ENCODE measurements at places on chromosomes 13 and 19.

- no peak for DNase-seq
Observed at GRCh38 chr13:51945149-51945548, 66.1 kb downstream of the ATP7B start.

GRCh38 chr19:45645068-45645630, 6.0 kb upstream of the EML2 start:
- no peak for DNase-seq

- DNase-seq: no peak
Observed at GRCh38 chr13:34300559-34300958, 482.6 kb downstream of the RFC3 start.

DNA sequence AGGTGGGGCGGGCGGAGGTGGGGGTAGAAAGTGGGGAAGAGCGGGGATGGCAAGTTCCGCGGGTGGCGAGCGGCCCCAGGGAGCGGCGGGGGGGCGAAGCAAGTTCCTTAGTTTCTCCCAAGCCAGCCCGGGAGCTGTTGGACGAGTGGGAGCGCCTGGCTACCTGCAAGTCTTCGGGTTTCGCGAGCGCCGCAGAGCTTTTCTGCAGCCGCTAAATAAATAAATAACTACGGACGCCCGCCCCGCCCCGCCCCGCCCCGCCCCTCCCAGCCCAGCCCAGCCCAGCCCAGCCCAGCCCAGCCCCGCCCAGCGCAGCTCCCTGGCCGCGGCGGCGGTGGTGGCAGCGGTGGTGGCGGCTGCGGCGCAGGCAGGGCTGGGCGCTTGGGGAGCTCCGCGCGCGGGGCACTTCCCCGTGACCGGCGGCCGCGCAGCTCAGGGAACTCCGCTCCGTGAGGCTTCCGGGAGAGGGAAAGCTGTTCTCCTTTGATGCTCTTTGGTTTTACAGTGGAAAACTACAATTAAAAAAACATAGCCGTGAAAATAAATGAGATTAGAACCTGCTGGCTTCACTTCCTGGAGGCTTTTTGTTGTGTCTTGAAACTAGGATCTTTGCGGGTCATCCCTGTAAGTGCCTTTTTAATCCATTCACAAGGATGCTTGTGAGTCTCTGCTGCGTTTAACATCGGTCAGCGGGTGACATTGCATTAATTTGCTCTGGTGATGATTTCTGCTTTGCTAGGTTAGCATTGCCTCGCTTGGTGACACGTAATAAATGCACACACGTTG, at the start of gene UBE2L5:
TSS of gene UBE2L5 (plus strand) at position 440 of the 786 bp plus-strand sequence. CDS start 5,498 bp downstream, outside the sequence.
- DNase-seq: no peak

DNA sequence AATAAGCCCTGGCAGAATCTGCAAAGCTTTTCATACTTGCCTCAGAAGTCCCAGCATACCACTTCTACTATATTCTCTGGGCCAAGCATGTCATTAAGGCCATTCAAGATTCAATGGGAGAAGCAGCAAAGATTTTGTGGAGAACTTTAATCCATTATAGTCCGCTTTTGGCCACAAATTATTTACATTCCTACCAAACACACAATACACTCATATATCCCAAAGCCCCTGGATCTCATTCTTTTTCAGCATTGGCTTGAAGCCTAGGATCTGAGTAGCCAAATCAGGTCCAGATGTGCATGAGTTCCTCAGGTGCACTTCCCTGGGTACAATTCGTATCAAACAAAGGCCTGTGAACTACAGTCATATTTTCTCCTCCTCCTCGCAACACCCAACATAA, 203.4 kb downstream of the NDFIP2 start:
- DNase-seq: no peak

DNA sequence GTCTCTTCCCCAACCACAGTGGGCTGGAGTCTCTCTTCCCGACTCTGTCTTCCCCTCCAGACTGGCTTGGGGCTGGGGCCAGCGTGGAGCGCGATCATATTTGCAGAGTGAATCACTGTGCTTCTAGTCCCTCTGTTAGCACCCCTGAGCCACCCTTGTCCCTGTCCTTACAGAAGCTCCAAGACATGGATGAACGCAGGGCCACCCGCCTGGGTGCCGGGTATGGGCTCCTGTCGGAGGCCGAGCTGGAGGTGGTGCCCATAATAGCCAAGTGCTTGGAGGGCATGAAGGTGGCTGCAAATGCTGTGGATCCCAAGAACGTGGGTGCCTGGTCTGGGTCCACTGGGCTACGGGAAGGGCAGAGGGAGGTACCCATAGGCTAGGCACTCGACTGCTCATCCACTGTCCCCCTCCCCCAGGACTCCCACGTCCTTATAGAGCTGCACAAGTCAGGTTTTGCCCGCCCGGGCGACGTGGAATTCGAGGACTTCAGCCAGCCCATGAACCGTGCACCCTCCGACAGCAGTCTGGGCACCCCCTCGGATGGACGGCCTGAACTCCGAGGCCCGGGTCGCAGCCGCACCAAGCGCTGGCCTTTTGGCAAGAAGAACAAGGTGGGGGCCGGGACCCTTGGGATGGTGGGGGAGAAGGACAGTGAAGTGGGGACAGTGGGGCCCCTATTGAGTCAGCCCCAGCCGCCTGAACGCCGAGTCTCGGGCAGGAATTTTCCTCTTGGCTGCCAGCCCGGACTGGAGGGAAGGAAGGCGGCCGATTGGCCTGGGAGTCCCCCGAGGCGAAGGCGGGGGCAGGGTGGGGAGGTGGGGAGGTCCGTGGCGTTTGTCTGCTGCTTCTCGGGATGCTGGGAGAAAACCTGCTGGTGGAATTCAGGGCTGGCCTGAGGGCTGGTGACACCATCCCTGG, 5.2 kb downstream of the TRIP10 start:
- DNase-seq: peak; percentile 69

GRCh38 chr19:23394511-23394910, 760 bp downstream of the ZNF91 start:
- DNase-seq: no peak

GRCh38 chr13:22061806-22062391, 391.0 kb downstream of the FGF9 start:
- no peak for DNase-seq

DNA sequence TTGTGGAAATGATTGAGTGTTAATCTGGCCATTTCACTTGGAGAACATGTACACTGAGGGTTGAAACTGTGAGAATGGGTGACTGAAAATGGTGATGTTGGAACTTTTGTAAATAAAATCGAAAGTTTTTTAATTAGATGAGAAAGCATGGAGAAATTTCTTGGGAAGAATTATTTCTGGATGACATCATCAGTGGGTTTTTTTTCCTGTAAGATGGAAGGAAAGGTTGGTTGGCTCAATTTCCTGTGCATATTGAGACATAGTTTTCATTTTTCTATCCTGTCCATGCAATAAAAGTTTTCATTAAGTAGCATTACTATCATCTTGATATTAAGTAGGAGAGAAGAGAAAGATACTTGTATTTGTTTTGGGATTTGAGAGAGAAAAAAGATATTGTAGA, 120.6 kb upstream of the HTR2A start:
- DNase-seq: no peak

DNA sequence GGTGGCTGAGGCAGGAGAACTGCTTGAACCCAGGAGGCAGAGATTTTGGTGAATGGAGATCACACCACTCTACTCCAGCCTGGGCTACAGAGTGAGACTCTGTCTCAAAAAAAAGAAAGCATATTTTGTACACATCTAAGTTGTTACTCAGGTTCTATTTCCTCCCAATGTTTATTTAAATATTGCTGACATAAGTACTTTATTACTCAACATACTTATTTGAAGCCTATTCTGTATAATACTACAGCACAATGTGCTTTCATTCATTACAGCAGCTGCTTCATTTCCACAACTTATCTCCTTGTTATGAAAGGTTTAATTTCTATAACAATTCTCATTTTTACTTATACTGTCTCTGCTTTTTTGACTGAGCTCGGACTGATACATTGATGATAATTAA, 495.7 kb downstream of the SLITRK1 start:
- DNase-seq: no peak

- DNase-seq: no peak
Observed at GRCh38 chr19:18879579-18880373, 16.2 kb downstream of the CERS1 start.

DNA sequence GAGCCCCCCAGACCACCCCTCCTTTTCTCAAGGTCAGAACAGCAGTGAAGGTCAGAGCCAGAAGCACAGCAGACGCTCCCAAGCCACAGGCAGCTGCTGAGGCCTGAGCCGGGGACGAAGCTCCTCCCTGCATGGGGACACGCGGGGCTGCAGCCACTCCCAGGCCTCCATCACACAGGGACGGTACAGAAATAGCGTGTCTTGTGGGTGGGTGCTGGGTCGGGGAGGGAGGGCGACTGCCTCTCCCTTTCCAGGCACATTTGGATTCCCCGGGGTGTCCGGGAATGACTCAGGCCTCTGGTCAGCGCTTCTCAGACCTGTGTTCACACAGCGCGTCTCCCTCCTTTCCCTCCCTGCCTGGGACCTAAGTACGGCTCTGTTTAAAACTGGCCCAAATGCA, 33.2 kb downstream of the RASA3 start:
- peak; percentile 83 for DNase-seq

- no peak for DNase-seq
Observed at GRCh38 chr19:17124025-17124424, 48.4 kb downstream of the MYO9B start.

DNA sequence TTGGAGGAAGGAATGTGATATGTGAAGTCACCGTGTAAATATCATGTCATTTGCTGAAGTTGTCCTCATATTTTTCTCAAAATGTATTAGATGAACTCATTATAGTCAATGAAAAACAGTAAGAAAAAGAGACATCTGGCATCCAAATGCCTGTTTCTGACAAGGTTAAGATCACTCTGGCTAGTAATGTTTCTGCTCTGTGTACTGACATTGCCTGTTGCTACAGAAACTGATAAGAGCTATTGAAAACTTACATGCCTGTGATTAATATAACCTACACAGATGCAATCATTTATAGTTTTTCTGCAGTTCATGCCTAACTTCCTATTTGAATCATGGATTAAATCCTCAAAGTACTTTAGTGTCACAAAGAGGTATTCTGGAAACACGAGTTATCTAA, 249.8 kb downstream of the NBEA start:
- DNase-seq: no peak

GRCh38 chr19:6586056-6586455, 4.9 kb downstream of the CD70 start:
- DNase-seq: no peak

GRCh38 chr13:98411617-98412265, 165.2 kb downstream of the STK24 start:
- no peak for DNase-seq

GRCh38 chr13:26007261-26008125, 44.3 kb downstream of the SHISA2 start:
- no peak for DNase-seq

Data from skeletal muscle cell (primary cell).